Stimulated activated CD8-positive, alpha-beta memory T cell treated with anti-CD3 and anti-CD28 coated beads, Interleukin-2, amount 100 ng/mL, for 48 hours (primary cell): ENCODE measurements at places on chromosomes 1 and 21.

- no peak for DNase-seq
Measured at GRCh38 chr21:35039595-35040289, 9.4 kb downstream of the RUNX1 start.

DNA sequence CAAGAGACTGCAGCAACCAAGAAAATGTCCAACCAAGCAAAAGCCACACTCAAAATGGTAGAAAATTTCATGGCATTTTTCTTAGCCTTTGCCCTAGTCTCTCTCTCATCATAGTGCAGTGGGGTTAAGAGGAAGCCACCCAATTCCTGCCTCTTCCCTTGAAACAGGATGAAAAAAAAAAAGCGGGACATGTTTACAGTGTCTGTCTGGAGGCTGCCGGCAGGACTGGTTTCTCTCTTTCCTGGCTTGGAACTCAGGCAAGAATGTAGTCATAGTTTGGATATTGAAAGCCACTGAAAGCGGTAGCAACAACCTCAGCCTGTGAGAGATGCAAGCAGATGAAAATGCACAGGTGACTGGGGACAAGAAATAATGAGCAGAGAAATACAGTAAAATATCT, 13.3 kb upstream of the TNFSF18 start:
- no peak for DNase-seq

DNA sequence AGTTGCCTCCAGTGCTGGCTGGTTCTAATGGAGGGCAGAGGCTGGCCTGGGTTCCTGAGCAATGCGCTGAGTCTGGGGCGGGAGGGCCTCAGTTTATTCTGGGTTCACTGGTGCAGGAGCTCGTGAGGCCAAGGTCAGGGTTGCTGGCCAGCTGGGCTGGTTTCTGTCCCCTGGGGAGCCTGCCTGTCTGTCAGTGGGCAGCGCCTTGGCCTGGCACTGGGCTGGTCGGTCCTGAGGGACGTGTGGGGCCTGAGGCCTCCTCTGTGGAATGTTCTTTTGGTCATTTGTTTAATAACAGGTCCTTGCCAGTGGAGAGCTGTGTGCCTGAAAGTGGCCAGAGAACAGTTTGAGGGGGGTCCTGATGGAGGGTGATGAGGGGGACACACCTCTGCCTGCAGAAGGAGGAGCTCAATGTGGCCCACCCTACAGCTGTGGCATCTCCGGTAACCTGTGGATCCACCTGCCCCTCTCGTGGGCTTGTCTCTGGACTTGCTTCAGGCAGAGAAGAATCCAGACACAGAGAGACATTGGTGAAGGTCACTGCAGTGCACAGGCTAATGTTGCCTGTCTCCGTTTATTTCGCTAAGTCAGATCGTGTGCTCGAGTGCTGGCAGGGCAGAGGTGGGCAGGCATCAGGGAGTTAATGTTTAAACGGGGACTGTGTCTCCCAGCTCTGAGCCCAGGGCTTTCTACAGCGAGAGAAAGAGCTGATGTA, 34.6 kb downstream of the COQ8A start:
- no peak for DNase-seq

DNA sequence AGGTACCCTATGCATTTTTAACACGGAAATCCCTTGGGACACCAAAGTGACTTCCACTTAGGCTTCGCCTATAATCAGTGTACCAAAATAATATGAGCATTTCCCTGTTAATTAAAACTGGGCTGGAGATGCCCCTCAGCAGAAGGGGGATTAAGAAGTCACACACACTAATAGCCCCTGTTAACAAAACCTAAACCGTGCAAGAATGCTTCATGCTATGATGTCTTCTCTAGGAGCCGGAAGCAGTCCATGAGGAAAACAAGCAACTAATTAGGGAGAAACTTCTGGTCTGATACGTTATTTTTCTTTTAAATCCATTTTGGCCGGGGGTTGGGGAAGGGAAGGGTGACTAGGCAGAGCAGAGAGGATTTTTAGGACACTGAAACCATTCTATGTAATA, 123.4 kb downstream of the ESRRG start:
- DNase-seq: no peak

DNA sequence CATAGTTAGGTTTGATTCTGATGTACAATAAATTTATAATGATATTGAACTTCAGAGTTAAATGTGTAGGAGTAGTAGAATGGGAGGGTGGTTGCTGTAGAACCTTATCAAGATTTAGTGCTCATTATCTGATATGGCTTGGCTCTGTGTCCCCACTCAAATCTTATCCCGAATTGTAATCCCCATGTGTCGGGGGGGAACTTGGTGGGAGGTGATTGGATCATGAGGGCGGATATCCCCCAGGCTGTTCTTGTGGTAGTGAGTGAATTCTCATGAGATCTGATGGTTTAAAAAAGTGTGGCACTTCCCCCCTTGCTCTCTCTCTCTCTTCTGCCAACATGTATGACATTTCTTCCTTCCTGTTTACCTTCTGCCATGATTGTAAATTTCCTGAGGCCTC, 265.5 kb downstream of the GRIK1 start:
- no peak for DNase-seq

DNA sequence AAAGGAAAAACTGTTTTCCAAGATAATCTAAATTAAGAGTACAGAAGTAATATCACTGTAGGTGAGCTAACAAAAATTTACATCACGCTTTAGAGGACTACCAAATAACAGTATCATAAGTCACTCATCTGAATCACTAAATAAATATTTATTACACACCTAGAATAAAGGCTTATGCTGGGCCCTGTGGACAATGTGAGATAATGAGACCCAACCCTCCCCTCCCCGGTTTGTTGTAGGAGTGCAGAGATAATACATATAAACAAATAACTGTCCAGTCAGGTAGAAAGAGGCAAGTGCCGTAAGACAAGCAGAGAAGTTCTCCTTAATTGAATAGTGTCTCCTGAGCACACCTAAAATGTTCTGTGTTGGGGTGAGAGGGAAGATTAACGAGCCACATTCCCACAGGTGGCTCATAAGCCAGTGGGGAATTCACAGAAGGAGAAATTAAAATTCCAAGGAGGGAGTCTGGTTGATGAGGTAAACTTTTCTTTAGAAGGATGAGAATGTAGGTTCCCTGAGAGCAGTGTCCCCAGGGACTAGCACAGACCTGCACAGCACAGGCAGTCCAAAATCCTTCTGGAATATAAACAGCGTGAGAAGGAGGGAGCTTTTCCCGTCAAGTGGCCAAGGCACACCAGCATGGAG, 241.4 kb downstream of the NFIA start:
- DNase-seq: no peak

DNA sequence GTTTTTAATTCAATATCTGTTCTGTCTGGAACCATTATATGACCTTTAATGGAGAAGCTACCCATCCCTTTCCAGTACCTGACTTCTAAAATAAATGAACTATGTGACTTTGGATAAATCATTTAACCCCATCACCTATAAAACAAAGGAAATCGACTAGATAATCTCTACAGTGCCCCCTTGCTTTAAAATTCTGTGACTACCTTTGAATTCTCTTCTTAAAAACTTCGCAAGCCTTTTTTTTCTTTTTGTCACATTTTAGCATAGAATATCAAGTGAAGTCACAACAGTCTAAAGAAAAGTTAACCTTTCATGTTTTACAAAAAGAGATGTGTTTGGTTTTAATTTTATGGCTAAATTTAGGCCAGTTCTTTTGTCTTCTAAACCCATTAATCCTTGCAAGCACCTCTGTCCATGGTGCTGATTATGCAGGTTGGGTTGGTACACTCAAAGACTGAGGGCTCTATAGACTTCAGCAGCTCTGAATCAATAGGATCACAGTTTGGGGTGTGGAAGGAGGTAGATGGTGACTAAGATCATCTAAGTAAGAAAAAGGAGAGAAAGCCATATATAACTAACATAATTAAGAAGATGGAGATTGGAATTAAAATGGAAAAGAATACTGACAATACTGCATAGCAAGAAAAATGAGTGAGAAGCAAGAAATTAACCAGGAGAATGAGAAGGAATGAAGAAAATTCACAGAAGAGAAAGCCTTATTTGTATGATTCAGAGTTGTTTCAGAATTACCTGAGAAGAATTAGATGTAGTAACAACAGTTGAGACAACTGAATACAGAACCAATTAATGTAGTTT, 59.2 kb downstream of the TBX15 start:
- no peak for DNase-seq

- DNase-seq: no peak
Measured at GRCh38 chr1:239963856-239964255, 127.8 kb upstream of the FMN2 start.

GRCh38 chr1:6248932-6249738, 5.2 kb downstream of the HES3 start:
- DNase-seq: no peak

DNA sequence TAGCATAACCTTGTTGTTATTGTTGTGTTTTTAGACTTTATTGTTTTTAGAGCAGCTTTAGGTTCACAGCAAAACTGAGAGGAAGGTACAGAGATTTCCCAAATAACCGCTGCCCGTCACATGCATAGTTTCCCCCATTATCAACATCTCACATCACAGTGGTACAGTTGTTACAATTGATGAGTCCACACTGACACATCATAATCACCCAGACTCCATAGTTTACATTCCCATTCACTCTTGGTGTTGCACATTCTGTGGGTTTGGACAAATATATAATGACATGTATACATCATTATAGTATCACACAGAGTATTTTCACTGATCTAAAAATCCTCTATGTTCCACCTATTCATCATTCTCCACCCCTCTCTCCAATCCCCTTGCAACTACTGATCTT, 25.9 kb upstream of the TOR3A start:
- no peak for DNase-seq

DNA sequence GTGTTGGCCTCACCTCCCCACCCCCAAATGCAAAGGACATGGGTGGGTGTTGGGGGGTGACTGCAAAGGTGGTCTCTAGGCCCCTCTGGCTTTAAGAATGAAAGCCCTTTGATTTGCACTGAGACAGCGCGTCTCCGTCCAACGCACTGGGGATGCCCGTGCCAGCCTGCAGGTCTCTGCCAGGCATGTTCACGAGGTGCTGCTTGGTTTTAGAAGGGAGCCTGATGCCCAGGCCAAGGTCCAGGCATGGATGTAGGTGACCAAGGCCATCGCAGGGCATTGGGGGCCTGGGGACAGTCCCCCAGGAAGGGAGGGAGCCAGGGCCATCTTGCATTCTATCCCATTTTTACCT, 363.6 kb upstream of the VAMP3 start:
- DNase-seq: no peak
